Occipital lobe (tissue), 3 donors: ENCODE measurements at places on chromosomes 5 and 9. TPM values are rescaled to one million over a fixed set of nuclear protein-coding genes. Genes with fewer than 3 reads are reported as not detected.

Gene GOLGA2
- total RNA-seq: 45.9 TPM

Gene NEK6
- total RNA-seq: 26.2 TPM

Gene CCNI2
- 0.16 TPM for total RNA-seq

Gene ZNF483
- 47.3 TPM for total RNA-seq

Gene PSD2
- total RNA-seq: 17.0 TPM
